ENCODE measurements at places on chromosomes 3 and 15. TPM values are rescaled to one million over a fixed set of nuclear protein-coding genes. Genes with fewer than 3 reads are reported as not detected.

DNA sequence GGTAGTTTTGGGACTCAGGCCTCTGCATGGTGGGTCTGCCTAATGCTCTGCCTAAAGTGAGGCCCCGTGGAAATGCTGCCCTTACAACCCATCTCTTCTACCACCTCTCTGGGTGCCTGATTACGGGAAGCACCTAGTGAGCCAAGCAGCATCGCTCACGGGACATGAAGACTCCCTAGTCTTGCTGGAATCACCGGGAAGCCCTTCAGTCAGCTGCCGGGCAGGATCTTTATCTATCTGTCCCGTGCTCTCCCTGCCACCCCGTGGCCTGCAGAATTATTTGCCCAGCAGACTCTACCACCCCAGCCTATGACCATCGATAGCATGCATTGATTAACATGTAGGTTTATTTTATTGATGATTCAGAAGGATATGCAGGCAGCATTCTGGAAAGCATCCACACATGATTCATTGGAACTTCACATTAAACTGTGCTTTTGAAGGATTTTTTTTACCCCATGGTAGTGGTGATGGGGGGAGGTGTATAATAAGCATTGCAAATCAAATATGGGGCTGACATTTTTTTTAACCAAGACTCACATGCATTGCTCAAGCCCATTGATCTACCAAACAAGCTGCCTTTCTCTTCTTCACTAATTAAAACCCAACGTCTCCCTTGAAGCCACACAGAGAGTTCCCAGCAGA is 63.1 kb downstream of the ATP2B2 start:
- no peaks in the 10 kb centered on the region for H3K36me3 ChIP-seq
- H3K27ac ChIP-seq: no peak overlapping the region
- DNase-seq: no peak

GP5 gene
- 0.17 TPM for total RNA-seq

KNG1 gene
- not detected for total RNA-seq

LMLN gene
- 4.7 TPM for total RNA-seq

All from esophagus muscularis mucosa (tissue), 4 donors.